ENCODE measurements at places on chromosomes 4 and X.

- DNase-seq: no peak
Measured at GRCh38 chr4:37646247-37646646, 39.9 kb downstream of the RELL1 start.

DNA sequence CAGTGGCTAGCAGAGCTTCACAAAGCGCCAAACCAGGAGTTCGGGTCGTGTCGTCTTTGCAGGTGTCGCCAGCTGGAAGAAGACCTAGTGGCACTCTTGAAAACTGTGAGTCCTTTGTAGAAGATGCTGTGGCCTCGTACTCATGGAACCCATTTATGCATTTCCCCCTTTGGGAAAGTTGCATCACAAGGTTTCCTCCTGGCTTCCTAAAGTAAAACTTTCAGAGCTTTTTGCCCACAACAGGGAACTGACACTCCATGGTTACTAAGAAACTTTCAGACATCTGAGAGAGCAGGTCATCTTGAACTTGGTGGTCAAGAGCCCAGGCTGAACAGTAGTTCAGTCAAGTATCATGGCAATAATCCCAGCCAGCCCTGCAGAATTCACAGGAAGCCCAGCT is 15.9 kb upstream of the NOCT start:
- no peak for DNase-seq

DNA sequence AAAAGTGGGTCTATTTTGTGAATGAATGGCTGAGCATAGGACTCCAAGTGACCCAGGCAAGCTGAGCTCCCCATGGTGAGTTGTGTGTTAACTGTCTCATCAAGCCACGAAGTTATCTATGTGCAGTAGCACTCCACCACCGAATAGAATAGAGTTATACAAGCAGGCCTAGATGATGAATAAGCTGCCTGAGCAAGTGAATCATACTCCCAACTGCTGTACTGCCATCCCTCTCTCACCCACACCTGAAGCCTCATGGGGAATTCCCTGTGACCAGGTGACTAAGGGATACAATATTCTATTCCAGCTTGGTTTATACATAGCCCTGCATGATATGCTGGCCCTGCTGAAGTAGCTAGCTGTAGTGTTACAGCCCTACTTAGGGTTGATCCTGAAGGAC is 38.7 kb downstream of the KDM5C start:
- DNase-seq: no peak

GRCh38 chr4:1460967-1461868 is 55.0 kb upstream of the NKX1-1 start:
- no peak for DNase-seq

- DNase-seq: no peak
Measured at GRCh38 chr4:143313521-143313920, 23.2 kb upstream of the GAB1 start.

- DNase-seq: no peak
Measured at GRCh38 chrX:15616531-15616930, 15.8 kb upstream of the ACE2 start.

GRCh38 chr4:114980932-114981708 is 132.3 kb downstream of the NDST4 start:
- no peak for DNase-seq

DNA sequence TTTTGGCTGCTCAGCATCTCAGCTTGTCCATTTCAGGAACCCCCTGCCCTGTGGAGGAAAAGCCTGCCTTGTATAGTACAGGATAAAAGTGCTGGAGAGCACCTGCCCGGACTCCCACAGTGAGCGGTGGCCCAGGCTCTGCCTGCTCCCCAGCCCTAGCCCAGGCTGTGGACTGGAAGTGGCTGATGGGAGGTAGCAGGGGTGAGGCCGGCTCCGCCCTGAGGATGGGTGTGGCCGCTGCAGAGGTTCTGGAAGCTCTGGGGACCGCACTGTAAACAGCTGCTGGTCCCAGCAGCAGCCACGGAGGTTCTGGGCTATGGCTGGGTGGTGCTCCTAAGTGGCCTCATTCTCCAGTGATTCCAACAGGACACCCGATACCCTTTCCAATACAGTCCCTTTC is 56.6 kb upstream of the HELT start:
- no peak for DNase-seq

DNA sequence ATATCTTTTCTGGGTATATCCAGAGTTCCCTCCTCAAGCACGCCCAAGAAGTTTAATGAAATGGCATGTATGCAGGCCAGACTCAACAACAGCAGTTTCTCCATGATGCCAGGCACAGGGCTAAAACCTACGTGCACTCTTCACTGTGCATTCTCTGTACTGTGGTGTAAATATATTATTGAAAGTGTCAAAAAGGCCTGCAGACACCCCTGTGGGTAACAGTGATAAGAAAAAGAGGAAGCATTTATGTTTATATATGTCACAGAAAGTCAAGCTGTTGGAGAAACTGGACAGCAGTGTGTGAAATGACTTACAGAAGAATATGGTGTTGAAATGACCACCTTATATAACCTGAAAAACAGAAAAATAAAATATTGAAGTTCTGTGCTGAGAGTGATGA is 29.6 kb upstream of the DCAF8L1 start:
- no peak for DNase-seq

DNA sequence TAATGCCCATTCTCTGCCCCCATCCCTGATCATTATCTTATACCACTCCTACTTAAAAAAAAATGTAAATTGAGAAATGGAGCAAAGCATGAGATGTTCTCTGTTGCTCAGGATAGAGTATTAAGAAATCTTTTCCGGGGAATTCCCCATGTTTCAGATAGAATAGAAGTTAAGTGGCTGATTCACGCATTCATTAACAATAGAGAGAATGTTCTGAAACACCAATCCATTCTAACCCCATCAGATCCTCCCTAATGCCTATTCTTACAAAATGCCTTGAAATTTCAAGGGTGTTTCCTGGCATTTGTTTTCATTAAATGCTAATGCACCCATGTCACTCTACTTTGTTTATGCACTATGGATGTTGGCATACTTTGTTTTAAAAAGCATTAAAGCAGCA is 101.1 kb downstream of the AREG start:
- no peak for DNase-seq

GRCh38 chrX:3811331-3812311 is 98.2 kb upstream of the PRKX start:
- DNase-seq: no peak

DNA sequence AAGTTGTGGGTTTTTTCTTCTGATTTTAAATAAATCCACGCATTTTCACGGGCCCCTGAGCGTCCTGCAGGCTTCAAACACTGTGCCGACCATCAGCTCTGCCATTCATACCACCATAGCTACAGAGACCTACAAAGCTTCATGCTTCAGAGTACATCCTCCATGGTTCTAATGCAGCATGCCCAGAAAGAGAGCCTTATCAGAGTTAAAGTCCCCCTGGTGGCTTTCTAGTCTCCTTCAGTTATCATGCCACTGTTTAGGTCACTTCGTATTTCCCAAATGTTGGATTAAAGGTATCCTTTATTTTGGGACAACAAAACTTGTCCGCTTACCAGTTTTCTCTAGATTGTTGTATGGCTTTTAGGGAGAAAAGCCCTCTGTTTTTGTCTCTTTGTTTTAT is 66.7 kb upstream of the VCX2 start:
- no peak for DNase-seq

- no peak for DNase-seq
Measured at GRCh38 chr4:77636902-77637301, 31.3 kb downstream of the CXCL13 start.

DNA sequence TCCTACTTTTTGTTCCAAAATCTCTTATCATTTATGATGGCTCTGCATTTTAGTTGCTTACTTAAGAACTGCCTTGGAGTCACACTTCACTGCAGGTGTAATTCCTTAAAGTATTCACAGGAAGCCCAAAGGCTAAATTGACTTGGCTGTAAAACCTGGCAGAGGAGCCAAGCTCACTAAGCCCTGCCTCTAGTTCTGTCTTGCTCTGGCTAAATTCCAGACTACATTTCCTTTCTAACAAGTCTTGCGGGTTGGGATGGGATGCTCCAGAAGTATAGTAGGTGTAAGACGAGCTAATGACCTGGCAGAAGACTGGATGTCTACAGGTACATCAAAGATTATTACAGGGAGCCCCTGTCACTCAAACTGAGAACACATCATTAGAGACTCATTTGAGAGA is 924.0 kb upstream of the INTU start:
- no peak for DNase-seq

All from stimulated activated CD8-positive, alpha-beta memory T cell treated with anti-CD3 and anti-CD28 coated beads, Interleukin-15, amount 100 ng/mL, for 4 hours (primary cell).